GDM1 (cell line): ENCODE measurements at places on chromosomes 11 and 22.

DNA sequence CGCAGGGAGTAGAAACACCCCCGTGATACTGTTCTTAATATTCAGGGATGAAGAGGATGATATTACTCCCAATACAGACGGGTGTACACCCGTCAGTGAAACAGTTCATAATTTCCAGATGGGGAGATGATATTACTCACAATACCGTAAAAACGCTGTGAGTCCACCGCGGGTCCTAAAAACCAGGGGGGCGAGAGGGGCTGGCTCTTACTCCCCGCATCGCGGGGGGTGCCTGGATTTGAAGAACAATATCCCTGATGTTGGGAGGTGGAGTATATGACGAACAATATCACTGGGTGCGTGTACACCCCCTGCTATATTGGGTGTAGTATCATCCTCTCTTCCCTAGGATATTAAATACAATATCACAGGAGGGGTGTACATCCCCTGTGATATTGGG is 20.5 kb upstream of the APOL5 start:
- DNase-seq = no peak

GRCh38 chr11:119223856-119224255 is 17.7 kb downstream of the CBL start:
- no peak for DNase-seq

DNA sequence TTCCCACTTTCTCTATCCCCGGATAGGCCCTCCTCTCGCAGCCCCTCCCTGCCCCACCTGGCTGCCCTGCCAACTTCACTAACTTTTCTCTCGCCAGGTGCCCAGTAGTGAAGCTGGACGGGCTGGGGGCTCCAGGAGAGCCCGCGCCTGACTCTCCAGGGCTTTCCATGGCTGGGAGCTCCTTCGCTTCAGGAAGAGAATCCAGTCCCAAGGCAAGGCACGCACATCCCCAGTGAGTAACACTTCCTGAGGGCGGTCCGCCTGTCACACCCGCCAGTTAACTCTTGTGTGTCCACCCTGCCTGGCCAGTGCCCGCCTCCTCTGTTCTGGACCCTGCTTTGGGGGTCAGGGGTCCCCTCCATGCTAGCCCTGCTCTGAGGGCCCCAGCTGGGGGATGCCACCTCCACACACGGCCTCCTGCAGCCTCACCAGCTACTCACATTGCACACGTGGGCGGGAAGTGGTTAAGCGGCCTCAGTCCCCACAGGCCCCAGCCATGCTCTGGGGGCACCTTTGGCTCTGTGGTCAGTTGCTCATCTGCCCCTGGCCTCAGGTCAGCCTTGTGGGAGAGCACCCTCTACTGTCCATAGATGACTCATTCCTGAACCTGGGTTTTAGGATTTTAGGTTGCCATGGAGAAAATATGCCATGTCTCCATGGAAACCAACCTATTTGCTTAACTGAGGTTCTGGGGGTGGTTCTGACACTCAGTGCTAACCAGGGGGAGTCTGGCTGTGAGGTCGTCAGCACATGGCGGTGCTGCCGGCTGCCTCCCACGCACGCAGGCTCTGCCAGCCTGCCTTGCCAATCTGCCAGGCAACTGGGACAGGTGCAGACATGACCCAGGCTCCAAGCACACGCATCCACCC is at the start of gene RIN1:
RIN1 (minus strand) TSS at position 201 of the 869 bp plus-strand sequence; CDS start at position 169, 32 bp downstream.
- no peak for DNase-seq

DNA sequence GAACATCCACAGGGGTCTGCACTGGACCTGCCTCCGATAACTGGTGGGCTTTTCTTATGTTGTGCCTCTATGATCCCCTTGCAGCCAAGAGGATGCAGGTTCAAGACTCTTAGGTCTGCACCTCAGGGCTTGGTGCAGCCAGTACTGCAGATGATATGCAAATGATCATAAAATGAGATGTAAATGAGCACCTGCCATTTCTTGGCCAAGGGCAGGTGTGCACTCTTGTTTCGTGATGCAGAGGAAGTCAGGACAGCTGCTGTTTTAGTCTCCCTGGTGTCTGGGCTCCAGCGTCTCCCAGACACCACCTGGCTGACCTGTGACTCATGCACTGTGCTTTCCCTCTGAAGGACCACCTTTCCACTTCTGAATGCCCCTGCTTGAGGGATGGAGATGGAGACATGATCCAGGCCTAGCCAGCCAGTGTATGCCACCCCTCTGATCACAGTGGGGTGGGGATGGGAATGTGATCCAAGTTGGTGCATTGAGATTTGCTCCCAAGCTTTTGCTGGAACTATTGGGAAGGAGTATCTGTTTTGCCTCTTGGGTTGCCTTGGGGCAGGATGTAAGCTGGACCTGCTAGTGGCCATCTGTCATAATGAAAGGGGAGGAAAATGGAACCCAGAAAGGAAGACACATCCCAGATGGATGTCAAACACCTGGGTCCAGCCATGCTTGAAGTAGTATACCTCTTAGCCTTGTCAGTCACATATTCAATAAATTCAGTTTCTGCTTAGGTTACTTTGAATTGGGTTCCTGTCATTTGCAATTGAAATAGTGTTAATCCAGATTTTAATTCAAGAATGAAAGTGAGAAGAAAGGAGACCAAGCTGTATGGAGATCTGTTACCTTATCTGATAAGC is 3.3 kb upstream of the KCNJ11 start:
- no peak for DNase-seq

DNA sequence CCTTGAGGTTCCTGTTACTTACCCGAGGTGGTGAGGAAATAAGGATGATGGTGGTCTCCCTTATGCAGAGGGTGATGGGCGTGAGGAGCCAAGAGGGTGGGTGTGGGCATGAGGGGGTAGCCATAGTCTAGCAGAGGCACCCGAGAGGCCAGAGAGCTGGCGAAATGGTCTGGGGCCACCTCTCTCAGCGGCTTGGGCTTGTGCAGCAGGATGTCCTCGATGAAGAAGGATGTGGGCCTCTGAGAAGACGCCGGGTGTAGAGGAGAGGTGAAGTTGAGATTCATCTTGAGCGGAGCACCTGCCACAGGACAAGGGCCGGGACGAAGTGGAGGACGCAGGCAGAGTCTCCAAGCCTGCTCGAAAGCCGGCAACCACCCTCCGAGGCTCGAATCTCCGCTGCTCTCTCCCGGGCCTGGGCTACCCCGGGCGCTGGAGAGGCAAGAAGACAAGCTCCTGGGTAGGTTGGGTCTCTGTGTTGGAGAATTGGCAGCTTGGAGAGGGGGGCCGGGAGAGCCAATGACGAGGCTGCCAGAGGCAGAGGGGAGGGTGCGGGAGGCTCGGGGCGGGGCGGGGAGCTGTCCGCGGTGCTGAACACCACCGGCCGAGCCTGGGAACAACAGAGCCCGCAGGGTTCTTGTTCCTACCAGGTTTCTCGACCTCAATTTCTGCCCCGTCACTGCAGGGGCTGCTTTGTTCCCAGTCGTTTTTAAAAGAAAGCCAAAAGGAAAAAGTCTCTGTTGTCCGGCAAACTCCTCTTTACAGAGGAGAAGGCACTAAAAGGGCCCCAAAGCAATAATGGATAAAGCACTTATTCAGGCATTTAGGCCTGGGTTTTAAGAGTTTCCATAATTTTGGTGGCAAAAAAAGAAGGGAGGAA is at the start of gene BSX:
BSX (minus strand) TSS at position 447 of the 877 bp plus-strand sequence; CDS start at position 284, 163 bp downstream.
- peak; percentile 4 for DNase-seq

- no peak for DNase-seq
Observed at GRCh38 chr22:27045103-27045947, 387.9 kb downstream of the MIAT start.

DNA sequence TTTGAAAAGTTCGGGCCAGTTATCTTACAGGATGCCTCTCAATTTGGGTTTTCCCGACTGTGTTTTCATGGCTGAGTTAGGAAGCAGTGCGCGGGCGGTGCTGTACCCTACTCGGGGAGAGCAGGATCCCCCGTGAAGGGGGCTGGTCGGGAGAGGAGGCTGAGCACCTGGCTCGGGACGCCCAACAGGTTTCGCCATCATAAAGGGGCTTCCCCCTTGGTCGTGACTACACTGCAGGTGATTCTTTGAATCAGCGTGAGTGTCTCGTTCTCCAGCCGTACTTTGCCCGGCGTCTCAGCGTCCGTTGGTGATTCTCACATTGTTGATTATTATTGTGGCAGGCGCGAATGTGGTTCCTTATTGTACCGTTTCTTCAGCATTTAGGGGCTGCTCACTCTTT is 46.6 kb downstream of the ST14 start:
- no peak for DNase-seq

DNA sequence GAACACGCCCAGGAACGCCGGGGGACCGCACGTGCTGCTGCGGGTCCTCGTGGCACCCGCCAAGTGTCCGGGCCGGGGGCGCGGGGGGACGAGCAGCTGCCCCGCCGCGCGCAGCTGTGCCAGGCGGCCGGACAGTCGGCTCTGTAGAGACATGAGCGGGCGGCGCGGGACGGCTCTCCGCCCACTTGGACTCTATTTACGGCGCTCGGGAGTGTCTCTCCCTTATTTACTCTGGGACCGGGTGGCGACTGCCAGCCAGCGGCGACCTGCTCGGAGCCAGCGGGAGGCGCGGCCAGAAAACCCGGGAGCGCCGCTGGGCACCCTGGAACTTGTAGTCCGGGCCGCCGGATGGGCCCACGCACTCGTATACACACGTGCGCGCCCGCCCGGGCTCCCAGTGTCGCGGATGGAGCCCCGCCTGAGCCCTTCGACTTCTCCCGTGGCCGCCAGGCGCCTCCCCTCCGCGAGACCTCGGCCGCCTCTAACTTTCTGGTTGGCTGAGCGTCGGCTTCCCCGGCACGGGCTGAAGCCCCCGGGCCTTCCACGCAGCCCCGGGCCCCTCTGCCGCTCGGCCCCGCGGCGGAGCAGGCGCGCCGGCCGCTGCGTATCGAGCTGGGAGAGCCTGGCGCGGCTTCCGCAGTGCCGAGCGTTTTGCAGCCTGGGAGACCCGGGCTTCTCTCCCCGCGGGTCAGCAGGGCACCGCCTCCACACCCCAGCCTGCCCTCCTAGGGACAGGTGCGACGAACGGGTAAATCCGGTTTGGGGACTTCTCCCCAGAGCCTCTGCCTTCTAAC is at the start of gene MACROD1:
MACROD1 (minus strand) TSS at position 272 of the 794 bp plus-strand sequence; CDS start at position 153, 119 bp downstream.
- DNase-seq = peak; percentile 82

GRCh38 chr11:56876621-56877275 is 112.0 kb upstream of the OR5AK2 start:
- DNase-seq = no peak
